ENCODE measurements at places on chromosomes 4 and X. TPM values are rescaled to one million over a fixed set of nuclear protein-coding genes. Genes with fewer than 3 reads are reported as not detected.

DNA sequence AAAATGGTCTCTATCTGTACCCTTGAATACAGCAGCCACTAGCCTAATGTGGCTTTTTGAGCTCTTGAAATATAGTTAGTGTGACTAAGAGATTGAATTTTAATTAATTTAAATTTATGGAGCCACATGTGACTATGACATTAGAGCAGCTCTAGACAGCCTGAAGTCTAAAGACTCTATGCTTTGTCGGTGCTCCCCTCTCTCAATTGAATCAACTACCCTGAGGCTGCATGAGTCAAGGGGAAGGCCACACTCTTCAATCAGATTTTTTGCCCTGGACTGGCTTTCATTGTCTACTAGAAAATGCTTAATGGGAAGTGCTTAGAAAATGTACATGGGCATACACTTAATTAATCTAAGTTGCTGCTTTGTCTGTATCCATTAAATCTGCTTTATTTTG is 11.7 kb downstream of the TLR7 start:
- H3K27me3 ChIP-seq: no peaks in the 10 kb centered on the region
- H3K36me3 ChIP-seq: no peaks in the 10 kb centered on the region
- DNase-seq: no peak

DNA sequence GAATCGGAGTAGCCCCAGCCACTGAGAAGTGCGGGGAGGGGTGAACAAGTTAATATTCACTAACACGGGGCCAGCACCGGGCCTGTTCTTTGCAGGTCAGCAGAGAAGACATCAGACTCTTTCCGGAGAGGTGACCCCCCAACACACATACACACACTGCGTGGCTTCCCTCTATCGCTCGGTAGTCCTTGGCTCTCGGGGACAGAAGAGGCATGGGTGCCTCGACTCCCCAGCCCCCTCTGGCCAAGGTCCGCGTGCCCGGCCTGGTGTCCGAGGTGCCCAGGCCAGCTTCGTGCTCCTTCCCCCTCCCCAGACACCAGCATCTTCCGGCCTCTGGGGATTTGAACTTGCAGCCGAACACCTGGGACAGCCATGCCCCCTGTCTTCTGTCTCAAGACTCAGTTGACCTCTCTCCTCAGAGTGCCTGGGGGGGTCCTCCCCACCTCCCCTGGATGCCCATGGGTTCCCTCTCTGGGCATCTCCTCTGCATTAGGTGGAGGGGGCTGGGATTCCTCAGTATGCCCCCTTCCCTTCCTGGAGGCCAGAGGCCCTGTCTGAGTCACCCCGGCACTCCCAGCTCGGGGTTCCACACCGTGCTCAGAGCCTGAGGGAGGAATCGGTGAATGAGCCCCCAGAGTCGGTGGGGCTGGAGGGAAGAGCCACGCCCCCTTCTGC is 104.5 kb downstream of the SORCS2 start:
- H3K4me3 ChIP-seq: no peak overlapping the region
- H3K27ac ChIP-seq: no peak overlapping the region
- DNase-seq: no peak
- no peaks in the 10 kb centered on the region for H3K27me3 ChIP-seq
- H3K36me3 ChIP-seq: no peaks in the 10 kb centered on the region

GRCh38 chr4:4594285-4594920 is 52.6 kb upstream of the STX18 start:
- H3K4me1 ChIP-seq: peaks cover 18% of the 10 kb centered on the region
- peak; percentile 55 for DNase-seq
- H3K27me3 ChIP-seq: no peaks in the 10 kb centered on the region
- H3K36me3 ChIP-seq: no peaks in the 10 kb centered on the region
- H3K4me3 ChIP-seq: no peak overlapping the region

- no peak for DNase-seq
- H3K27ac ChIP-seq: no peak overlapping the region
- no peaks in the 10 kb centered on the region for H3K4me1 ChIP-seq
- no peak overlapping the region for H3K4me3 ChIP-seq
- H3K36me3 ChIP-seq: no peaks in the 10 kb centered on the region
These were observed 30.4 kb upstream of the ADGRA3 start for GRCh38 chr4:22546299-22546698.

DNA sequence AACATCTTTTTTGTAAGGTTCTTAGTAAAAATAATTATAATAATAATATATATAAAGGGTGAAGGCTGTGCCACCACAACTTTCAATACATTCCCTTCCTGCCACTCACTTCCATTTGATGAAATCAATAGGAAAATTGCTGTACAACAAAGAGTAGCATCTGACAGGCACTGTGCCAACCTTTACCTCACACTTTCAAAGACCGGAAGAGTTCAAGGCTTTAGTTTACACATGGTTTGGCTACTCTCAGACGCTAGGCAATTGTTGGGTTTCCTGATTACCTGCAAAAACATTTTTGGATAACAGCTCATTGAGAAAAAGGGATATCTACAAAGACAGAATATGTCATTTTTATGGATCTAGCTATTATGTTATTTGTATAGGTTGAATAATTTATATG is 5.5 kb upstream of the ING2 start:
- H3K27ac ChIP-seq: no peak overlapping the region
- no peaks in the 10 kb centered on the region for H3K27me3 ChIP-seq
- H3K4me1 ChIP-seq: peaks cover 17% of the 10 kb centered on the region
- no peak overlapping the region for H3K4me3 ChIP-seq
- DNase-seq: no peak

- H3K27ac ChIP-seq: no peak overlapping the region
- no peak for DNase-seq
- no peaks in the 10 kb centered on the region for H3K27me3 ChIP-seq
- no peak overlapping the region for H3K4me3 ChIP-seq
These were observed 28.3 kb upstream of the GUCY1A1 start for GRCh38 chr4:155638195-155638965.

- no peaks in the 10 kb centered on the region for H3K36me3 ChIP-seq
- DNase-seq: no peak
- H3K27ac ChIP-seq: no peak overlapping the region
- 0 out of 2 replicates have a peak, but pooled peaks cover 8% of the 10 kb centered on the region for H3K4me1 ChIP-seq
- H3K4me3 ChIP-seq: no peak overlapping the region
These were observed 145.6 kb downstream of the SPATA18 start for GRCh38 chr4:52196606-52197130.

The HSD17B13 gene
- not detected for polyA plus RNA-seq

Data from GM23248 (cell line).